Hypothalamus (tissue), 51 donors: ENCODE measurements at places on chromosomes 7 and 10.

DNA sequence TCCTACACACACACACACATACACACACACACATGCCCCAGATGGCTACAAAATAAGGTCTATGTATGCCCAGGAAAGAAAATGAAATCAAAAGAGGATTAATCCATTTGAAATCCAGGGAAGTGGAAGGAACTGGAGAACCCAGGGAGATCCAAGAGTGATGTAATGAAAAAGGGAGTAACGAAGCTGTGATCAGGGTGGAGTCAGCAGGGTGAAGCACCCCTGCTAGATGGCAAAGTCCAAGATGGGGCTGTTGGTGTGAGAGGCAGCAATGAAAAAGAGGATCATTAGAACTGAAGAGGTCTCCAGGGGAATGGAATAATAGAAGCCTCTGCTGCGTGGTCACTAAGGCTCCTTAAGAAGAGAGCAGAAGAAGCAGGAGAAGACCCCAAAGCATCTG, 43.6 kb upstream of the IL6 start:
- no peak for DNase-seq

GRCh38 chr10:47452495-47453140, 31.3 kb downstream of the ANXA8 start:
- DNase-seq: no peak

GRCh38 chr7:149791-150636, 42.4 kb upstream of the FAM20C start:
- DNase-seq: no peak

DNA sequence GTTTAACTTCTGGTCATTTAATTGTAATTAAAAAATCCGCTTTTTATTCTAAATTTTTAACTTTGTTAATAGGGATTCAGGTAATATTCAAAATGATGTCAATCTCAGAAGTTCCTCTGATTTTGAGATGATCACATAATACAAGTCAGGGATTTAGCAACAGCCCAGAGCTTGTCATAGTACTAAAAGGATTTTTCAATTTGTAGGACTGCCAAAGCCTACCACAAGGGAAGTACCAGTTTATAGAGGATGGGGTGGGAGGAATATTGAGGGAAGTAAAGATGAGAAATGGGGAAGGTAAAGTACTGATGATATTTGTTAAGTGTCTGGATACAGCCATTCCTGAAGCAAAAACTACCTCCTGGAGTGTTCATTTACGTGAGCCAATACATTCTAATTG, 278.2 kb upstream of the TEX47 start:
- DNase-seq: no peak

GRCh38 chr7:13024121-13024674, 336.8 kb downstream of the ARL4A start:
- DNase-seq: no peak

- no peak for DNase-seq
These were observed 25.6 kb upstream of the ZC3HAV1L start for GRCh38 chr7:139061416-139061815.

- no peak for DNase-seq
These were observed 468.3 kb downstream of the SORCS1 start for GRCh38 chr10:106696239-106696638.

DNA sequence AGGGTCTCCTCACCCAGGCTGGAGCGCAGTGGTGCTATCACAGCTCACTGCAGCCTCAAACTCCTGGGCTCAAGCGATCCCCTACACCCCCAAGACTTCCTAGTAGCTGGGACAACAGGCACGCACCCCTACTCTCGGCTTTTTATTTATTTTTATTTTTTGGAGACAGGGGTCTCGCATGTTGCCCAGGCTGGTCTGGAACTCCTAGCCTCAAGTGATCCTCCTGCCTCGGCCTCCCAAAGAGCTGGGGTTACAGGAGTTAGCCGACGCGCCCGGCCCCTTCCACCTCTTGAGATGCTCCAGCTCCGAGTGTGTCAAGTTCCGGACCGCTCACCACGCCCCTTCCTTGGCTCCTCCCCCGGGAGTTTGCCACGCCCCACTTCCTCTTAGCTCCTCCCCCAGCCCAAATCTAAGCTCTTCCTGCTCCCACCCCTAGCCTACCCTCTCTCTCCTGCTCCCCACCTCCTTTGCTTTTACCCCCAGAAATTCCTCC, 6.3 kb downstream of the NAT16 start:
- no peak for DNase-seq

DNA sequence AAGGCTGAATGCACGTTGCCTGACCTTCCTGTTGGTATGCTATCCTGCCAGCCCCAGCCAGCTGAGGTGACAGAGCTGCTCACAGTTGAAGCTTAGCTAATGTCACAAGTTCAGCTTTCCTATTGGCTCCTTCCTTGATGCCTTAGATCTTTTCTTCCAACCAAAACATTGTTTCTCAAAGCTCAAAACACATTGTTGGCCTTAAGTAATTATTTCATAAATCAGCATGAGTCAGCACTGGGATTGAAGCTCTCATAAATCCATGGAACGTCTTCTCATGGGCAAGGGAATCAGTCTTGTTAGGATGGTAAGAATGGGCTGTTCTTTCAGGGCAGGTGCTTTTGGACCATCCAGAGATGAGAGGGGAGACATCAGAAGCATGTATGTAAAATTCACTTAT, 128.1 kb upstream of the SAMD8 start:
- DNase-seq: no peak

DNA sequence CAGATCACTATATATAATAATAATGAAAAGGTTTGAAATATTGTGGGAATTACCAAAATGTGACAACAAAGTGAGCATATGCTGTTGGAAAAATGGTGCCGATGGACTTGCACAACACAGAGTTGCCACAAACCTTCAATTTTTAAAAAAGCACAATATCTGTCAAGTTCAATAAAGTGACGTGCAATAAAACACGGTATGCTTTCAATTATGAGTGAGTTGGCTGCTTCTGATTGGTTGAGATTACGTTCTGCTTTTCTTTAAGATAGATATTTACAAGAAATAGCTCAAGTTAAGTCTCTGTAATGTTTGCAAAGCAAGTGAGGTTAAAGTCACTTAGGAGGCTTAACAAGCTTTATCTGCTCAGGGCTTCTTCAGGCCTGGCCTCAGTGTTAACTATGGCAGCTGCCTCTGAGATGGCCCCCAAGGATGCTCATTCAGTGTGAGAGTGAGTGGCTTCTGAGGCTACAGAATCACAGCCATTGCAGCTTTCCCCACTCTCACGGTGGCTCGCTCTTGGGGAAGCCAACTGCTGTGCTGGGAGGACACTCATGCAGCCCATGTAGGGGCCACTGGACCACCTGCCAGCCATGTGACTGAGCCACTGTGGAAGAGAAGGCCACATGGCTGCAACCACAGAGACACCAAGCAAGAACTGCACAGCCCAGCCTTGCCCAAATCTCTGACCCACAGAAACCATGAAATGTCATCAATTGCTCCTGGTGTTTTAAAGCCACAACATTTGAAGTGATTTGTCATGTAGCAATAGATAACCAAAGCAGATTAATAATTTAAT, 78.3 kb upstream of the TMEM72 start:
- DNase-seq: no peak

- DNase-seq: no peak
These were observed 394.7 kb downstream of the AUTS2 start for GRCh38 chr7:69992938-69993337.

- peak; percentile 6 for DNase-seq
These were observed 32.0 kb upstream of the HABP2 start for GRCh38 chr10:113520690-113521474.

DNA sequence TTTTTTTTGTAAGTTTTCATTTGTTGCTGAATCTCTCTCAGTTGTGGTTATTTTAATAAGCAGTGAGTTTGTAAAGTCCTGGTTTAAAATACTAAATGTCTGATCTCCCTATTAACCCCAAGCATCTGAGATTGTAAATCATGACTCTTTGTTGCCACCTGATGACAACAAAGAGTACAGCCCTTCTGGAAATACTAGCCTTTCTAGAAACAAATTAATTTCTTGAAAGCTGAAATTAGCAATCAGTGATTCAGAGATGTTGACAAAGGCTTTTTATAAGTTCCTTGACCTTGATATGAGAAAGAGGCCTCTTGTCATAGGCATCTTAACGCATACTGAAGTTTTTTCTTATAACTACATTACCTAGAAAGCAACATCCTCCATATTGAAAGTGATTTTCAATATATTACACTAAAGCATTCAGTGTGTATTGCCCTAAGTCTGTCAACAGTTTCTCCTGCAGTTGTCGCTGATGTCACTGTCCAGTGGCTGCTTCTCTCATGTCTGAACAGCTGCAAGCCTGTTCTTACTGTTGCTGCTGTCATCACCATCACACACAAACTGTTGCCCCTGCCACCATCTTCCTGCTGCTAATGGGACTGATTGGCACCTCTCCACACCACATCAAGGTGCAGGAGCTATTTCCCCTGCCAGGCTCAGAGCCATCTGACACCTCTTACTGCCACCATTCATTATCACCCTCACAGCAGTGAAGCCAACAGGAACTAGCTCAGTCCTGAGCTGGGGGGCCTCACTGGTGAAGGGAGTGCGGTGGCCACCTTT, 95.1 kb upstream of the LRGUK start:
- DNase-seq: no peak

- DNase-seq: no peak
These were observed 38.9 kb upstream of the UBN2 start for GRCh38 chr7:139192014-139192706.

GRCh38 chr7:126605056-126605455, 647.7 kb downstream of the GRM8 start:
- DNase-seq: no peak

DNA sequence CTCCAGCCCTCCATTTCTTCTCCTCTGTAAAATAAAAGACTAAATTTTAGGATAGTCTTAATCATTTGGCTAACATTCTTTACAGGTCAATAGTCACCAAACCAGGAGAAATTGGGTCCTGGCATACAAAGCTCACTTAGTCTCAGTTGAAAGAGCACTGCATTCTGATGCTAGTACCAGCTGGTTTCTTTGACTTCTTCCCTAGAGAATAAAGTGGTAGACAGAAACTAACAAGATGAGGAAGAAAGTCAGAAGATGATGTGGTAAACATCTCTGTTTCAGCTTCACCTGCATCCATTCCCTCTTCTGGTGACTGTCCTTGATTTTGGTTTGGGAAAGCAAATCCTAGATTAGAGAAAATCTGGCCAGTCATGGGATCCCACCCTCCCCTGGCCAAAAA, 37.2 kb downstream of the NKX2-3 start:
- no peak for DNase-seq

- peak; percentile 46 for DNase-seq
These were observed 177.6 kb upstream of the NAMPT start for GRCh38 chr7:106462365-106462859.

DNA sequence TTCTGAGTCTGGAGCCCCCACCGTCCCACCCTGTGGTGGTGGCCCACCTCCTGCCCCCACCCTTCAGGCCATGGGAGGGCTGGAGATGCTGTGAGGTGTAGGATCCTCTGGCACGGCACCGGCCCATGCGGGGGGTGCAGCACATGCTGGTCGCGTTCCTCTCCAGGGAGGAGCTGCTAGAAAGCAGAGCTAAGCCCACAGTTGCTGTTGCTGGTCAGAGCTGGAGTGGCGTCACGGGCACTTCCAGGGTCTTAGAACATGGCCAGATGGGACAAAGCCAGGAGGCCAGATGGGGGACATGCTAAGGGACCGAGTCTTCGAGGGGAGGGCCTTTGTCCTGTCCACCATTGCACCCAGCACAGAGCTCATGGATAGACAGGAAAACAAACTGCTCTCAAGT, 21.6 kb downstream of the AGAP3 start:
- no peak for DNase-seq

- no peak for DNase-seq
These were observed 778.8 kb downstream of the LRMDA start for GRCh38 chr10:76210211-76210610.

- DNase-seq: no peak
These were observed 15.4 kb downstream of the TAS2R41 start for GRCh38 chr7:143492799-143493739.

GRCh38 chr7:130908345-130909160, 174.5 kb upstream of the KLF14 start:
- no peak for DNase-seq

DNA sequence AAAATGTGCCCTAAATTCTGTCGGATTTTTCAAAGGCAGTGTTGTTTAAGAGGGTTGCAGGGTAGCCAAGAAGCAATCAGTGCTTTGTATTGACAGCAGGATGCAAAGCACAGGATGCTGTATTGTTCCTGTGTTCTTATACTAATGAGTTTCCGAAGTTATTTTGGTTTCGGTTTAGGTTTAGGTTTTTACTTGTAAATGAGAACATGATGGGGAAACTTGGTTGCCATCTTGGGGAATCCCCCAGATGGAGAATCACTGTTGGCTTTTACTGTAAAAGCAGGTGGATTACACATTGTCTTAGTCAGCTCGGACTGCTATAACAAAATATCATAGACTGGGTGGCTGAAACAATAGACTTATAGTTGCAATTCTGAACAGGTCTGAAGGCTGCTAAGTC, 72.1 kb downstream of the INHBA start:
- DNase-seq: no peak

- no peak for DNase-seq
These were observed 238.3 kb upstream of the RNF32 start for GRCh38 chr7:156402255-156402654.

- no peak for DNase-seq
These were observed 4.5 kb upstream of the ZEB1 start for GRCh38 chr10:31314256-31315150.

DNA sequence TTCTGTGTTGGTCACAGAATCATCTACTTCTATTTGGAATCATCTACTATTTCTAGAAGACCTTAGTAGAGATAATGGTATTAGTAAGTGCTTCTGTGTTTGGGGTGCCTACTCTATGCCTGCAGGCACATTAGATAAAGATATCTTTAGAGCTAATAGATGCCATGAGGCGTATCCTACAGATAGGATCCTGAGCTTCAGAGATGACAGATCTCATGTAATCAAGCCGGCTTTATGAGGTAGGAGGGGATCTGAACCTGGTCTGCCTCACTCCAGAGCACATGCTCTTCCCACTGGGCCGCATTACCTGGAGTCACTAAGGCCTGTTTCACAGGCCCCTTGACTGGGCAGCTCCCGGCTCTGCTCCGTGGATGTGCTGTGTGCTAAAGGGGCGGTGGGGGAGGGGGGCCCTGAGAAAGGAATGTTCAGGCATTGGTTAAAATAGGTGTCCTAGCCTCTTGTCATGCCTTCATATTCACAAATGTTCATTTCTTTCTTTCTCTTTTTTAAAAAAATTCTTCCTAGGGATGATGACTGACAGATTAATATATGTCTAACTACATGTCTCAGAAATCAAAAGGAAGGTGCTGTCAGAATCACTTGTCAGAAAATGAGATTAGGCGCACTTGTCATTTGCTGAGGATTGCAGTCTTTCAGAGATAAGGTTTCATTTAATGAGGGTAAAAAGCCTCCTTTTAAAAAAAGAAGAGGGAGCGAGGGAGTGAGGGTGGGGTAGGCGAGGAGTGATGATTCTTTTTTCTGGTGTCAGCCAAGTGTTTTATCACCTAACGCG, 458.0 kb upstream of the GALNT17 start:
- no peak for DNase-seq

DNA sequence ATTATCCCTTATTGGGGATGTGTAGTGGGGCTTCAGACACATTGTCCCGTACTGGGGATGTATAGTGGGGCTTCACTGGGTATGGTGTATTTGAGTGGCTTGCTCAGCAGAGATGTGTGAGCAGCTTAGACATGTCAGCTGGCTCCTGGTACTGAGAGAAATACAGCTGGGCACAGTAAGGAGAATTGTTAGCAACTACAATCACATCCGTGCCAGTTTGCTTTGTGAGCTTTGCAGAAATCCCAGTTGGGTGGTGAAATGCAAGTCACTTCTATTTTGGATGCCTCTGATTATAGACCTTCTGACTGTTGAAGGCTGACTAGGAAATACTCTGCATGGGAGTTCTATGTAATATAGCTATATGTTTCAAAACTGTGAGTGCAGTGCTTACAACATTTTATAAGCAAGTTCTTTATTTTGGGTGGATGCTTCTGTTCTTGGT, 10.8 kb downstream of the CCNY start:
- no peak for DNase-seq

GRCh38 chr7:51135576-51135975, 181.0 kb downstream of the COBL start:
- DNase-seq: no peak
